ENCODE measurements at places on chromosomes 3 and 15.

DNA sequence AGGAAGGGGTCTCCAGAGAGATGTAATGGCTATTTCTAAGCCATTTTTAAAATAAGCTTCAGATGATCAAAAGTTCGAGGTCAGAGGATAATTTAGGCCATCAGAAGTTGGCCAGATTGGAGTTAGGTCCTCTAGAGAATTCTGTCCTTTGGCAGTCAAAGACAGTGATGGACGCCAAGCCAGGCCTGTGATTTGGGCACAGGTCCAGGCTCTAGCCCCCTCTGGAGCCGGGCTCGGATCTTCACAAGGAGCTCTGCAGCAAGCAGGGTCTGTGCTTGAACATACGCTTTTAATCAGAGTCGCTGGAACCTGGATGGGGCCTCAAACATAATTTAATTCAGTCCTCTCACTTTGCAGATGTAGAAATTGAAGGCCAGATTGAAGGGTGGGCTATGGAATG is 151.4 kb upstream of the BCL6 start:
- DNase-seq = no peak

DNA sequence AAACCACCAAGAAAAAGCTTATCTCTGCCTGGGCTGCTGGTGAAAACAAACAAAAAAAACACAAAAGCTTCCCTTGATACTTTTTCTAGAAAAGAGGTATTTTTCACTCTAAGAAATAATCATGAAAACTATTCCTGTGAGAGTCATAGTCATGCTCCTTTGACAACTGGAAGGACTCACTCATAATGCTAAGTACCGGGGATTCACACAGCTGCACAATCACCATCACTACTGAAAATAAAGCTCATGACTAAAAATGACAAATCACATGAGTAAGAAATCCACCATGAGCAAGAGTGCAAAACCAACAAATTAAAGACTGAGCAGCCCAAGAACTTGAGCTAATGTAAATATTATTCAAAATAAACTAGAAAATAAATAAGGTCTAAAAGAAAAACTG is 10.6 kb upstream of the POU1F1 start:
- no peak for DNase-seq

GRCh38 chr15:77753281-77753873 is 120.7 kb upstream of the LINGO1 start:
- DNase-seq = no peak

DNA sequence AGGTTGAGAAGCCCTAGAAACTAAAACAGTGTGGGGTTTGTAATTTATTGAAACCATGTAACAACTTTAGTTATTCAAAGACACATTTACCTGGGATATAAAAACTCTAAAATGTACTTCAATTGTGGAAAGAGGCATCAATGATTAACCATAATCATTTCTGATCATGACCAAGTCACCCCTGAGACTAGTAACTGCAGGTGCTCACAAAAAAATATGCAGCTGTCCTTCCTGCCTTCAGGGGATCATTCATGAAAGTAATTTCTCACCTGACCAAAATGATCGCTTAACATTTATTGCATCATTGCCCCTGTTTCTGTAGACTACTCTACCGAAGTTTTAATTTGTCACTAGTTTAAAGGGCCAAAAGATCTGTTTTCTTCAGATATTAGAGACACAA is 9.0 kb downstream of the ACP3 start:
- no peak for DNase-seq

DNA sequence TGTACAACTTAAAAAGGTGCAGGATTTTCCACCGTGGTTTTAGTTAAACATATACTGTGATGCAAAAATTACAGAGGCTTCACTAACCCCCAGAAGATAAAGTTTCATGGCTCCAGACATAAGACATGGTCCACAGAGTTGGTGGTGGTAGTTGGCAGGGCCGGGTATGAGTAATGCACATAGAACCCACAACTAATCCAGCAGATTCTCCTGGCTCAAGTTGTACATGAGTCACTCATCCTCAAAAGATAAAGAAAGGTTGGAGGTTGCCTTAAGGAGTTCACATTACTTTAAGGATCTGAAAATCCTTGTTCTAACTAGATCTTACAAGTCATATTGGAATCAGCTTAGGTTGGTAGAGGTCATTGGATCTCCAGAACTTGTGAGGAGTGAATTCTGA is 98.3 kb upstream of the ZBTB20 start:
- DNase-seq = peak; percentile 78

GRCh38 chr3:17092583-17092933 is 207.8 kb downstream of the PLCL2 start:
- DNase-seq = no peak

DNA sequence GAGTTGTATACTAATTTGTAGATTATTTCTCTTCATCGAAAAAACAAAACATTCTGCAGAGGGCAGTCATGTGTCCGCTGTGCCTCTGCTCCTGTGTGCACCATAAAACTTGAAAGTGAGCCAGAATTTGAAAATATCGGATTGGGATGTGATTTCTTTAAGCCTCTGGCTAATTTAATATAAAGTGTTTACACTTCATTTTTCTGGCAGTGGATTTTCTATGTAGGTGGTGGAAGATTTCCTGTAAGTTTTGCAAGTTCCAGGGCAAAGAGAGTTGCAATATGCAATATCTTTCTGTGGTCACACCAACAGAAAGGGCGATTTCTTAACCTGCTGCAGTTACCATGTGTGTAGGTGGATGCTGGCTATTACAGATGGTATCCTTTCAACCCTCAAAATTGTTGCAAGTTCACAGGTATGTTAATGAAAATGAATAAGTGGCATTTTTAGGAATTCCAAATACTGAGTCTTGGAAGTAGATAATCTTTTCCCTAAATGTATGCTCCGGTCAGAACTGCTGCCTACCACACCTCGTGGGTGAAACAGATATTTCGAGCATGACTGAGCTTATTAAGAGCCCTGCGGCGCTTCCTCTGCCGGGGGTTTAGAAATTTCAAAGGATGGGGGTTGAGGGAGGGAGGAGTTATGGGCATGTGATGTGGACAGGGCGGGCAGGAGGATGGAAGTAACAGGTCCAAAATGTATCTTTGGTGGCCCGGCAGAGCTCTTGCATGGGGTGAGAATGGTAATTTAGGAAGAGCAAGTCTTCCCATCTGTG is 134.0 kb downstream of the PGPEP1L start:
- no peak for DNase-seq

DNA sequence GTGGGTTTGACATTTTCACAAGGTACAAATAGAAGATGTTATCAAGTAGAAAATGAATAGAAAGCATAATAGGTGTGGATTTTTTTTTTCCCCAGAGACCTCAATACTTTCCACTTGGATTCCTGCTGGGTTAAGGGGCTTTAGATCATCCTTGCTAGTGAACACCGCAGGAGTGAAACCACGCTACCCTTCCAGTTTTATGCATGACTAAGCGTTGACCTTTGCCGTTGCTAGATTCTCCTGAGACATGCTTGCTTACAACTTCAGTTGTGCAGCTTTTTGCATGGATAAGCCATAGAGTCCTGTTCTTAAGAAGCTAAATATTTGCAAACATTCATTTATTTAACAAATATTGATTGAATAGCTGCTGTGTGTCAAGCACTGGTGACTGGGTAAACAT is 299.7 kb upstream of the LMCD1 start:
- no peak for DNase-seq

- DNase-seq = no peak
Measured at GRCh38 chr3:48697952-48698351, 12.2 kb upstream of the NCKIPSD start.

GRCh38 chr3:158911586-158911985 is 109.7 kb downstream of the MFSD1 start:
- DNase-seq = no peak

DNA sequence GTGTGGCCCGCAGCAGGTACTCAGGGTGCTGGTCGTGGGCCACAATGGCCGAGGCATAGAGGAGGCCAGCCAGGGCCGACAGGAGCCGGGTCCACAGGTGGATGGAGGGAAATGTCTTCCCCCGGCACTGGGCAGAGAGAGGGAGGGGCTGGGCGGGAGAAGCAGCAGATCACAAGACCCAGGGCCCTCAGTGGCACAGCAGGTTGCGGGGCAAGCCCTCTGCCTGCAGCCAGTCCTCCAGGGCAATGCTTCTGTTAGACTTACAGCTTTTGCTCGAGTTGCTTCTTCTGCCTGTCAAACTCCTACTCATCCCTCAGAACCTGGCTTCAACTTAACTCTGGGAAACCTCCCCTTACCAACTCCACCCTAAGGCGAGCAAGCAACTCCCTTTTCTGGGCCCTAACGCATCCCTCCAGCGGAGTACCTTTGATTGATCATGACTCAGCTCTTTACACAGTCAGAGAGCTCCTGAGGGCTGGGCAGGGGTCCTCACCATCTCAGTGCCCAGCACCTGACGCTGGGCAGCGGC is 16.0 kb downstream of the TMEM44 start:
- DNase-seq = no peak

Data from HFF-Myc (cell line).